ENCODE measurements at places on chromosomes 12 and 14. TPM values are rescaled to one million over a fixed set of nuclear protein-coding genes. Genes with fewer than 3 reads are reported as not detected.

DNA sequence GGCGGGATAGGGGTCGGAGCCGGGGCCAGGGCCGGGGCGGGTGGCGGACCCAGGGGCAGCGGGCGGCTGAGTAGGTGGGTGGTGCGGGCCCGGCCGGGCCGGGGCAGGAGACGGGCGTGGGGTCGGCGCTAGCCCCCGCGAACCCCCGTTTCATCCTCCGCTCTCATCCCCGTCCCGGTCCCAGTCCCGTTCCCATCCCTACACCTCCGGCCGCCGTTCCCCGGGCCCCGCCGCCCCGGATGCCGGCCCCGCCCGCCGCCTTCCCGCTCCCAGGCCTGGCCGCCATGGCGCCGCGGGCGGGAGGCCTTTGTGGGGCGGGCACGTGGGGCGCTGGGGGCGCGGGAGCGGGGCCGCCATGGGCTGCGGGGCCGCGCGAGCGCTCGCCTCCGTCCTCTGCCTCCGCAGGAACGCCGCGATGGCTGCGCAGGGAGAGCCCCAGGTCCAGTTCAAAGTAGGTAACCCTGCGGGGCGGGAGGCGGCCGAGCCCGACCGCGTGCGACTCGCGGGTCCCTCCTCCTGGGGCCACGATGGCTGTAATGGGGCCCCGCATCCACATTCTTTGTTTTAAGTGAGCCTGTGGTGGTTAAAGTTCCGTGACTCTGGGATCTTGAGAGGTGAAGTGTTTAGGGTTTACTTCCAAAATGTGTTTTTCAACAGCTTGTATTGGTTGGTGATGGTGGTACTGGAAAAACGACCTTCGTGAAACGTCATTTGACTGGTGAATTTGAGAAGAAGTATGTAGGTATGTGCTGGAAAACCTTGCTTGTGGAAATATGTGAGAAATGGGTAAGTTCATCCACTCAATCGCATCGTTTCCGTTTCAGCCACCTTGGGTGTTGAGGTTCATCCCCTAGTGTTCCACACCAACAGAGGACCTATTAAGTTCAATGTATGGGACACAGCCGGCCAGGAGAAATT is 572 bp downstream of the RAN start:
- peaks cover 60% of the 10 kb centered on the region for H3K4me1 ChIP-seq
- H3K36me3 ChIP-seq = peaks cover 50% of the 10 kb centered on the region
- H3K27me3 ChIP-seq = no peaks in the 10 kb centered on the region
- peak overlapping the region; percentile 90 for H3K4me3 ChIP-seq
- peak overlapping the region; percentile 93 for H3K27ac ChIP-seq

DNA sequence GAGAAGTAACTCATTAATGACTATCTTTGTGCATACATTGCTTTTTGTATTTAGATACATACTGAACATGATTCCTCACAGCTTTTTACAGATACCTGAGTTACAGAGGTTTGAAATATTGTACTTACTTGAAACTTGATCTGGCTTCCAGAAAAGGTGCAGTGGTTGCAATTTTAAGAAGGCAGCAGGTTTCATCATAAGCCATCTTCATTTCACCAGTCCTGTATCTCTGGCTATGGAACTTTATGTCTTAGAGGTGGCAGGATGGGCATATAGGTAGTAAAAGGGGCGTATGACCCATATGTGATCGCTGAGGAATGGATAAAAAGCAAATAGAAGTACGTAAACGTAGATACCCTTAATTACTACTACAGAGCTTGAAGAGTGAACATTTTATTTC is 13.7 kb downstream of the ZBTB1 start:
- no peaks in the 10 kb centered on the region for H3K27me3 ChIP-seq
- H3K4me1 ChIP-seq = peaks cover 37% of the 10 kb centered on the region
- peaks cover 6% of the 10 kb centered on the region for H3K36me3 ChIP-seq
- no peak overlapping the region for H3K27ac ChIP-seq
- no peak overlapping the region for H3K4me3 ChIP-seq

DNA sequence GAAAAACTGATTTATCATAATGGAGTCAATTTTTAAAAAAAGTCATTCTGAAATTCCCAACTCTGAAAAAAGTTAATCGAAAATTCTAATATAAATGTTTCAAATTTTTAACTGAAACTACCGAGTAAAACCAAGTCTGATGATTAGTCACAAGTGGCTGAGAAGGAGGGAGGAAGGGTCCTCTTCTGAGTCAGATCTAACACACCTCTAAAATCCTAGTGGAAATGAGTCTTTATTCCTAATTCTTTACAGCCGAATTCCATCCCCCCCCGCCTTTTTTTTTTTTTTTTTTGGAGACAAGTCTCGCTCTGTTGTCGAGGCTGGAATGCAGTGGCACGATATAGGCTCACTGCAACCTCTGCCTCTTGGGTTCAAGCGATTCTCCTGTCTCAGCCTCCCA is 37.9 kb downstream of the RAD9B start:
- no peak for DNase-seq
- H3K27ac ChIP-seq = no peak overlapping the region
- no peak overlapping the region for H3K4me3 ChIP-seq
- H3K4me1 ChIP-seq = peaks cover 26% of the 10 kb centered on the region

- no peaks in the 10 kb centered on the region for H3K27me3 ChIP-seq
- H3K27ac ChIP-seq = no peak overlapping the region
- no peaks in the 10 kb centered on the region for H3K36me3 ChIP-seq
- no peaks in the 10 kb centered on the region for H3K4me1 ChIP-seq
These were observed 412.3 kb downstream of the RPS29 start for GRCh38 chr14:49173765-49174373.

GRCh38 chr12:41205070-41205709 is 17.1 kb downstream of the PDZRN4 start:
- no peaks in the 10 kb centered on the region for H3K4me1 ChIP-seq
- no peak overlapping the region for H3K4me3 ChIP-seq
- no peaks in the 10 kb centered on the region for H3K27me3 ChIP-seq
- no peak for DNase-seq

GRCh38 chr12:56880125-56880992 is 53.8 kb downstream of the SDR9C7 start:
- H3K27me3 ChIP-seq = peaks cover 6% of the 10 kb centered on the region
- H3K36me3 ChIP-seq = no peaks in the 10 kb centered on the region
- no peak for DNase-seq
- H3K4me3 ChIP-seq = no peak overlapping the region
- H3K4me1 ChIP-seq = no peaks in the 10 kb centered on the region
- H3K27ac ChIP-seq = no peak overlapping the region

GRCh38 chr12:15757553-15758255 is 31.5 kb downstream of the EPS8 start:
- H3K36me3 ChIP-seq = no peaks in the 10 kb centered on the region
- H3K27ac ChIP-seq = no peak overlapping the region
- DNase-seq = no peak
- H3K27me3 ChIP-seq = no peaks in the 10 kb centered on the region
- no peak overlapping the region for H3K4me3 ChIP-seq

DNA sequence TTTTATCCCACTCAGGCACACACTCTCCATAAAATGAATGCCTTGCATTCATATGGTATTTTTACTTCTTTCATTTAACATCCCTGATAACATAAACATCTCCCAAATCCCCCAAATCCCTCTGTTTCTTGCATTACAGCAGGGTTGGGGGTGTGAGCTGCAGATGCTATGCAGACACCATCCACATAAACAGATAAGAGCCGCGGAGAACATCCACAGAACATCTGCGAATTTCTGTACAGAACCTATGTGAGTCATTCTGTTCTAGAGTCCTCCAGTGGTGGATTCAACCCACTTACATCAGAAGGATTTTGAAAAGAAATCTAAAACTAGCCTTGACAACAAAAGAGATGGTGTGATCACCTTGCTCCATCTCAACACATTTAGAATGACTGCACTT is 20.3 kb downstream of the FBLN5 start:
- no peaks in the 10 kb centered on the region for H3K4me1 ChIP-seq
- H3K36me3 ChIP-seq = no peaks in the 10 kb centered on the region
- no peak overlapping the region for H3K27ac ChIP-seq
- no peak overlapping the region for H3K4me3 ChIP-seq
- H3K27me3 ChIP-seq = no peaks in the 10 kb centered on the region
- DNase-seq = no peak

GRCh38 chr14:64110802-64111201 is 183.4 kb downstream of the ESR2 start:
- peaks cover 33% of the 10 kb centered on the region for H3K36me3 ChIP-seq
- no peaks in the 10 kb centered on the region for H3K27me3 ChIP-seq
- H3K27ac ChIP-seq = no peak overlapping the region
- no peak for DNase-seq
- no peak overlapping the region for H3K4me3 ChIP-seq

DPY19L2 gene
- 0.25 TPM for total RNA-seq

PTPRQ gene
- total RNA-seq = not detected

C12orf50 gene
- total RNA-seq = not detected

SLC25A47 gene
- total RNA-seq = not detected

KRT73 gene
- not detected for total RNA-seq

TPPP2 gene
- total RNA-seq = not detected

DPPA3 gene
- total RNA-seq = not detected

Data from activated CD4-positive, alpha-beta memory T cell treated with anti-CD3 and anti-CD28 coated beads, Interleukin-2, amount 10 ng/mL, durations not matched to agents 7 days and 5 days (primary cell).